ENCODE measurements at places on chromosomes 7 and 10. TPM values are rescaled to one million over a fixed set of nuclear protein-coding genes. Genes with fewer than 3 reads are reported as not detected.

DNA sequence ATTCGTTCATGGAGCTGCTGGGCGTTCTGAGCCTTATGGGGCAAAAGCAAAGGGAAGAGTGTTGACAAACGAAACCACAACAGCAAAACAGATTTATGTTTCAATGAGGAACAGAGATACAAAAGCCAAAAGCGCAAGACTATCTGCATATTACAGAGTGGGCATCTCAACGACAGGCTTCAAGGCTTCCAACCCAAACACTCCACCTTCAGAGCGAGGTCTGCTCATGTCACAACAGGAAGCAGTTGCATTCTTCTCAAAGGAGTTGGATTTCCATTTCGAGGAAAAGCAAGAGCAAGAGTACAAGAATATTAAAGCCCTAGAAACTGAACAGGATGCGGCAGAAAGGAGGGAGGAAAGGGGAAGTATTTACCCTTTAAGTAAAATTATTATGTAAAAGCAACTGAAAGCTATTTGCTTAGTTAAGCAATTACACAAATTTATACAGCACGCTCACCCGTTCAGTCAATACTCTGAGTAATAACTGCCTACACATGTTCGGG, 189.3 kb downstream of the ELMO1 start:
- no peak for DNase-seq

DNA sequence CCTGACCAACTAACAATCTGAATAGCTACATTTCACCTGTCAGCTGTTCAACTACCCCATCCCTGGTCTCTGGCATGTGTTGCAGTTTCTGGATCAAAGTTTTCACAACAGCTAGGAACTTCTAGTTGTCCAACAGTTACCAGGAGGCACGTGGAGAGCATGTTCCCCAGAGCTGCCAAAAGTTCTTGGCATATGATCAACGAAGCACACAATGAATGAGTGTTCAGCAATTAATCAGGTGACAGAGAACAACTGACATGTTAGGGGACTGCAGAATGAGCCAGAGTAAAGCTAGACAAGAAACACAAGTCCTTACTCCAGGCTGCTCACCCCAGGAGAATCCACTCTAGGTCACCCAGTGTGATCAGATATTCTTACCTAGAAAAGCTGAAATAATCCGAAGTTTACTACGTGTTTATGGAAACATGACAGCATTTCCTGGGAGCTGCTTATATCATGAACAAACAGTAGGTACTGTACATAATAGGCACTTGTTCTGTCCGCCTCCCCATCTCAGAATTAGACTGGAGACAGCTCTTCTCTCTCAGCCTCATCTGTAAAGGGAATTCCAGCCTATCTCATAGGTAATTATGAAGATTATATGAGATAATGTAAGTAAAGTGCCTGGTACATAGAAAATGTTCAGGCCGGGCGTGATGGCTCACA, 50.6 kb downstream of the ZNF438 start:
- DNase-seq = no peak

Gene BTBD16
- 2.0 TPM for total RNA-seq

DNA sequence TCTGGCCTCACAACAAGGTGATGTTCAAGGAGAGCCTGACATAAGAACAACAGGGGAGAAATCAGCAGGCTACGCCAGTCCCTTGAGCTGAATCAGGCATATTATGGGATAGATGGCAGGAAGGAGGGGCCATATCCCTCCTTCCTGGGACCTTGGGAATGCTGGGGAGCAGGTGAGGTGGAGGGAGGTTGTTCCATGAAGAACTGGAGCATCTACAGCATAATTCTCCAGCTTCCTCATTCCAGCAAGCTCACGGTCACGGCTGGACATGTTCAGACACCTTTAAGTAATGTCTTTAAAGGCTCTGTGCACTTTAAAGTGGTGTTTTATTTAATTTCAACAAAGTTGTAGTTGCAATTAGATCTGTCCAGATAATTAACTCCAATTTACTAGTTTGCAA, 780.5 kb downstream of the TYW1 start:
- no peak for DNase-seq

Gene DNA2
- 4.5 TPM for total RNA-seq

DNA sequence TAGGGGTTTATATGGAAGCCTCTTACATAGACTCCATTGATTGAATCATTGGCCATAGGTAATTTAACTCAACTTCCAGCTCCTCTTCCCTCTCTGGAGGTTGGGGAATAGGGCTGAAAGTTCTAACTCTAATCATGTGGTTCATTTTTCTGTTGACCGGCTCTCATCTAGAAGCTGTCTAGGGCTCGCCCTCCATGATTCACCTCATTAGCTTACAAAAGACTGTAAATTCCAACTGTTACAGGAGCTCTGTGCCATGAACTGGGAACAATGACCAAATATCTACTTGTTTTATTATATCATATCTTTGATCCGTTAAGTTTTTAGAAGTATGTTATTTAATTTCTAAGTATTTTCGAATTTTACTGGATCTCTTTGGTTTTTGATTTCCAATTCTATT, 263.0 kb downstream of the TCF7L2 start:
- no peak for DNase-seq

DNA sequence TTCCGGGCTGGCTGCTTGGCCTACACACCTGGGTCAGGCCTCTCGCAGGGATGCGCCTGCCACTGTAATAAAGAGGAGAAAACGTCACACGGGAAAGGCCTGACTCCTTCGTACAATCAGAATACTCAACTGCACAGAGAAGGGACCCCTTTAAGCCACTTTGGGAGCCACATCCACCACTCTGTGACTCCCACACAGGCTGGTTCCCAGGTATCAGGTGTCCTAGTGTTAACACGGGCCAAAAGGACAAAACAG, 5.8 kb upstream of the ZNF736 start:
- no peak for DNase-seq

Gene CNNM1
- 0.62 TPM for total RNA-seq

Gene ZNF107
- 5.0 TPM for total RNA-seq

Gene ANKRD61
- total RNA-seq = not detected

Gene FOXI2
- 0.21 TPM for total RNA-seq

GRCh38 chr7:28823582-28823981, 134.5 kb downstream of the TRIL start:
- DNase-seq = no peak

Gene H2AZ2
- 129 TPM for total RNA-seq

Gene NEUROG3
- not detected for total RNA-seq

Data from kidney epithelial cell (primary cell).